ENCODE measurements at places on chromosomes 5 and 9.

DNA sequence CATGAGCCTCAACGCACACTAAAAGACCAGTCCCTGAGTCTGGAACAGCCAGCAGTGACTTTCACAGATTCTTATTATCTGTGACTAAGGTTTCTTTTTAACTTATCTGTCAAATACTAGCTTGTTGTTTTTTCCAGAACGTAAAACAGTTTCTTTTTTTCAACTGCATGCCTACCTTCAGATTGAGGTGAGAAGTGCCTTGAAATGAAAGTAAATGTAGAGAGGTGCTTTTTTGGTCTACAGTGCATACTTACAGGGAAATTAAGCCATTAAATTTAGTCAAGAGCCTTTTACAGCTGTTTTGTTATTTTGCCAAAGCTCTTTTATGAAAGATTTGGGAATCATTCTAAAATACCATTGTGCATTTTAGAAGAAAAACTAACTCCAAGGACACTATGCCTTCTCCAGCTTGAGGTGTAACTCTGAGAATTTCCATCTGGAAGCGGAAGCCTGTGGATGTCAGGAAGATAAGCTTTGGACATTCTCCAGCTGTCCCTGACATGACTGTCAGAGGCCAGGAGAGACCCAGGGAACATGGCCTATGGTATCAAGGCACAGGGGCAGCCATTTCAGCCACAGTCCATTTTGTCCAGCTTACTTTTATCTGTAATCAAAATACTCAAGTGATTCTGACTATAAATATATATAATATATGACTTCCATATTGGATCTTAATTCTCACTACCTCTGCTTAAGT, 230.3 kb downstream of the GLIS3 start:
- DNase-seq = no peak

GRCh38 chr9:2424619-2425033, 197.0 kb upstream of the VLDLR start:
- no peak for DNase-seq

DNA sequence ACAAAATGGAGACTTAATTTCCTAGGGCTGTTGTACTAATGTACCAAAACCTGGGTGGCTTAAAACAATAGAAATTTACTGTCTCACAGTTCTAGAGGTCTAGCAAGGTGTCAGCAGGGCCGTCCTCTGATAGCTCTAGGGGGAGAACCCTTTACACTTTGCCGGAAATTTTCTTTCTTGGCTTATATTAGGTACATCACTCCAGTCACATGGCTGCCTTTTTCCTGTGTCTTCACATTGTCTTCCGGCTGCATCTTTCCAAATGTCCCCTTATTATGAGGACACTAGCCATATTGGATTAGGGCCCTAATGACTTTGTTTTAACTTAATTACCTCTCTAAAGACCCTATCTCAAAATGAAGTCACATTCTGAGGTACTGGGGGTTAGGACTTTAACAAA, 5.8 kb downstream of the UHRF2 start:
- DNase-seq = no peak

DNA sequence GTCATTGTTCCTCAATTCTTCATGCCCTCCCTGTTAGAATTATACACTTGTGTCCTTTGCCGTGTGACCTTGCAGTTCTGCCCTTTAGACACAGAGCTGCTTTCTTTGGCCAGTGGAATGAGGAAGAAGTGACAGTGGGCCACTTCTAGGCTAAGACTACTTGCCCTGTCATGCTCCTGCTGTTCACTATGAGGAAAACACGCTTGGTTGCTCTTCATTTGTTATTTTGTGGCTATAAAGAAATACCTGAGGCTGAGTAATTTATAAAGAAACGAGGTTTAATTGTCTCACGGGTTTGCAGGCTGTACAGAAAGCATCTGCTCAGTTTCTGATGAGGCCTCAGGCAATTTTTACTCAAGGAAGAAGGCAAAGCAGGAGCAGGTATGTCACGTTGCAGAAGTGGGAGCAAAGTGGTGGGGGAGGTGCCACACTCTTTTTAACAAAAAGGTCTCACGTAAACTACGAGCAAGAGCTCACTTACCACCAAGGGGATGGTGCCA, 279.1 kb upstream of the DMAC1 start:
- no peak for DNase-seq

- DNase-seq = peak; percentile 4
Measured at GRCh38 chr5:171342362-171343111, 33.5 kb downstream of the TLX3 start.

DNA sequence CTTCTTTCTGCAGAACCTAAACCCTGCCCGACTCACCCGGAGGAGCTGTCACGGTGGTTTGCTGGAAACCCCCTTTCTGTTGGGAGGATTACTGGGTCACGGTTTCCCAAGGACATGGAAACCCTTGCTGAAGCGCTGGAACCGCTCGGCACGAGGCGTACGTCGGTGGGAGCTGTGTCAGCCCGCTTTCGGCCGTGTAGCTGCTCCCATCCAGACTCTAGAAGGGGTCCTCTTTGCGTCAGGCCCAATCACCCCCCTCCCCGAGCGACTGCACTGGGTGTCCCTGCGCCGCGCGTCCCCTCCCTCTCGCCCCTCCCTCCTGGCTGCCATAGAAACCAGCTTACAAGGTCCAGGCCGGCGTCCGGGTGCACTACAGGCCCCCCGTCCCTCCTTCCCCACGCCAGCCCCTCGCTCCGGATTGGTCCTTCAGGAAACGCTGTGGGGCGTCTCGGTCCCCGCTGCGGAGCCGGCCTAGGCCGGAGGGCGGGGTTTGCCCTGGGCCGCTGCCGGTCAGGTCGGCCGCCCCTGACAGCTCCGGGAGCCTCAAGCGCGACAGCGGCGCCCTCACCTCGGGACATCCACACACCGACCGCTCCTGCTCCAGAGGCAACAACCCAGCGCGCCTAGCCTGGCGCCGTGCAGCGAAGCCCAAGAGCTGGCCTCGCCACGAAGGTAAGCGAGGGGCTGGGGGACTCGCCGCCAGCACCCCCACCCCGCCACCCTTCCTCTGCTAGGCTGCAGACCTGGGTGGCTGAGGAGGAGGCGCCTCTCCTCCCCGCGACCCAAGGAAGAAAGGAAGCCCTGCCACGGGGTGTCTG, at the start of gene NIM1K:
Gene NIM1K, plus strand, starts transcription at position 486 of the 818 bp plus-strand sequence. CDS start 53,551 bp downstream, outside the sequence.
- peak; percentile 45 for DNase-seq

- DNase-seq = no peak
Measured at GRCh38 chr5:23412515-23412914, 94.9 kb upstream of the PRDM9 start.

DNA sequence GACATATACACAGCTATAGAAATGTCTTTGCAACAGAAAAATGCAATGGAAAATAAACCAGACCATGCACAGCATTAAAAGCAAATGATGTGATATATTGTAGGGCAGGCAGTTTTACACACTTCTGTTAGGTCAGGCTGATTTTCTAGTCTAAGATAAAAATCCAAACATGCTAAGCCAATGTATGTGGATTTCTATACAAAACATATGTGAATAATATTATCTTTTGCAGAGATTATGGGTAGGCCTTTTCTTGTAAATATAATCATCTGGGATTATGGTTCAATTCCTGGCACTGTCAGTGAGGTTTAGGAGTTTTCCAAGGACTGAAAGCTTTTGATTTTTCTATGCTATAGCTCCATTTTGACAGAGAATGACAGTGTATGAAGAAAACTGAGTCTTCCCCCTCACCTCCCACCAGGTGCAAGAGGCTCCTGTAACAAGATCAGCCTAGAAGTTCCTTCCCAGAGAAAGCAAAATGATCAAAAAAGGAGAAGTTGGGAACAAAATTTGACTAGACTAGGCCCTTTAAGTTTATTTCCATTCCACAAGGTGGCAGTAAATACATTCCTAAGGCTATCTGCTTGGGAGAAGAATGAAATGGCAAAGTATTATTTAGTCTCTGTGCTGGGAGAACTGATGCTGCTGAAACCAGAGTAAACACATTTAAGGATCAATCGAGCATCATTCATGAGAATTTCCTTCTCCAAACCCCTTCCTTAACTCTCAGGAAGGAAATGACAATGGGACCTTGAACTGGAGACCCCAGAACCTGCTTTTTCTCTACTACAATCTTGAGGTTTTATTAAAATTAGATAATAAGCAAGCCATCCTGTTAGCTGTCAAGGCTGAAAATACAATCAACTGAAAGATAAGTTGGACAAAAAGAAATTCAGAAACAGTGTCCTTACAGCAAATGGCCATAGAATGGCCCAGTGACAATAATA, 133.0 kb upstream of the TUT7 start:
- peak; percentile 52 for DNase-seq

DNA sequence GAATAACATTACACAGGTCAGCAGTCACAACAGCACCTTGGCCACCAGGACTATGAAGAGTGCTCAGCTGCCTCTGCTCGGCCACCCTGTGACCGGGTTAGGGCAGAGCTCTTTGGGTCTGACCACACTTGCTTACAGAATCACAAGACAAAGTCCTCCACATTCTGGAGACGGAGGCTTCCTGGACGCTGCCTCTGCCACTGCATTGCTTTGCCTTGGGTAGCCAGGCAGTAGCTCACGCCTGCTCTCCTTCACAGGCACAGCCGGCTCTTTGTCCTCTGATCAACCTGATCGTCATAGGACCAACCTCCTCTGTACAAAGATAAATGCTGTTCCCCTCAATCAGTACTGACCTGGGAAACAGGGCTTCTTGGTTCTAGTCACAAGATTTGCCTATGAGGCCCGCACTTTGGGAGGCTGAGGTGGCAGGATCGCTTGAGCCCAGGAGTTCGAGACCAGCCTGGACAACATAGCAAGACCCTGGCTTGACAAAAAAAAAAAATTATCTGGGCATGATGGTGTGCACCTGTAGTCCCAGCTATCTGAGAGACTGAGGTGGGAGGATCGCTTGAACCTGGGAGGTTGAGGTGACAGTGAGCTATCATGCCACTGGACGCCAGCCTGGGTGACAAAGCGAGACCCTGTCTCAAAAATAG, 128.4 kb upstream of the IER5L start:
- DNase-seq = no peak

- DNase-seq = no peak
Measured at GRCh38 chr9:70590315-70590677, 175.8 kb upstream of the KLF9 start.

DNA sequence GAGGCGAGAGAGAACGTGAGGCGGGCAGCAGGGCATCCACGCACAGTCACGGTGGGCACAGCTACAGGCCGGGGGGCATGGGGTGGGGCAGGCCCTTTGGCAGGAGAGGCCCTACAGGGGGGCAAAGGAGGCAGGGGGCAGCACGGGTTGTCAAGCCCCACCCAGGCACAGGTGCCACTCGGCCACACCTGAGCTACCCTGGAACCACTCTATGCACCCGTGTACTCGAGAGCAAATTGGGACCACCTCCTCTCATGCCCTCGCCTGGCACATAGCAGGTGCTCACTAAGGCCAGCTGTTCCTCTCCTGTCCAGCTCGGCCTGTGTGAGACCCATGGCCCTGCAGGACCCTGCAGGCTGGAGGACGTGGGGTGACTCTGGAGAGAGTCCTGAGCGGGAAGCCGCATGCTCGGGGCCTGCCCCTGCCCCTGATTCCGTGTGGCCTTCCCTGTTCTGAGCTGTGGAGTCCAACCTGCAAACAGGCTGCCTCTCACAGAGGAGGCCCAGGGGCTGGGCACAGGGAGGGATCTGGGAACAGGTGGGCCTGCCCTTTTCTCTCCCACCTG, 31.4 kb upstream of the SARDH start:
- no peak for DNase-seq

GRCh38 chr5:34736445-34737115, 80.5 kb downstream of the RAI14 start:
- DNase-seq = no peak

DNA sequence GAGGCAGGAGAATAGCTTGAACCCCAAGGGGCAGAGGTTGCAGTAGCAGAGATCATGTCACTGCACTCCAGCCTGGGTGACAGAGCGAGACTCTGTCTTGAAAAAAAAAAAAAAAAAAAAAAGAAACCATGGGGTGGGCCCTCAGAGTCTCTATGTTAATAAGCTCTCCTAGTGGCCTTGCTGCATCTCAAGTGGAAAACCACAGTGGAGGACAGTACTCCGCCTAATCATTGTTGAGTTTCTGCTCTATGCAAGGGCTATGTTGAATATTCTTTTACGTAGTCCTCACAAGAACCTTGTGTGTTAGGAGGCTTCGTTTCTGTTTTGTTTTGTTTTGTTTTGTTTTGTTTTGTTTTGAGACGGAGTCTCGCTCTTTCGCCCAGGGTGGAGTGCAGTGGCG, 48.9 kb downstream of the TJP2 start:
- no peak for DNase-seq

DNA sequence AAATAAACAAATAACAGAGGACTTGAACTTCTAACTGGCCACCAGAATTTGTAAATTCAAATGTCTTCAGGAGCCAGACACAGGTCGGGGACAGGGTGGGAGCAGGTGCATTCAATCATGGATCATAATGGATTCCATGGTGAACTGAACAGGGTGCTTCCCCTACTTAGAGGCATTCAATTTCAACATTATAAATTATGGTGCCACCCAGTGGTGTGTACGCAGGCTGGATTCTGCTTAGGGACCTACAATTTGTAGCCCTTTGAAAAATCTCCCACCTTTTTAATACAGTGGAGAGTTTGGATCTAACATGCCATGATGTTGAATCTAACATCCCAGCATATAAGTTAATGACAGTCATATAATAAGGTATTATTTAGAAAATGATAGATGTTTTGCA, 22.3 kb downstream of the KLF9 start:
- DNase-seq = peak; percentile 24

- DNase-seq = no peak
Measured at GRCh38 chr9:35757892-35758275, 3.8 kb upstream of the MSMP start.

GRCh38 chr9:1421436-1421835, 371.3 kb downstream of the DMRT2 start:
- DNase-seq = no peak

GRCh38 chr5:179153341-179153901, 93.2 kb downstream of the ZNF354C start:
- no peak for DNase-seq

GRCh38 chr5:110815916-110816605, 77.3 kb downstream of the SLC25A46 start:
- DNase-seq = no peak

DNA sequence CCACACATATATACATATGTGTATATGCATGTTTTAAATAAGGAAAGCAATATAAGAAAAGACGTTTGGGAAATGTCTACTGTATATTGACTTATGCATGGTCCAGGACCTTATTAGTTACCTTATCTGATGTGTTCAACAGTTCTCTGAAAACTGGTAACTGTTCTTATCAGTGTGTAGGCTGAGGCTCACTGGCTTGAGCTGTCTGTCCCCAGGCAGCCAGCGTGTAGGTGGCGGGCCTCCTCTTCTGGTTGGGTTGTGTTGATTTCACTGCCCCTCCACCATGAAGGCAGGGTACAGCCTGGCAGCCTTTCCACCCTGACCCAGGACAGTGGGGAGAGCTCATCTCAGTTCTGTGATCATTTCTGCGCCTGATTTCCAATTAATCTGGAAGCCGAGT, 38.7 kb upstream of the SEMA4D start:
- no peak for DNase-seq

DNA sequence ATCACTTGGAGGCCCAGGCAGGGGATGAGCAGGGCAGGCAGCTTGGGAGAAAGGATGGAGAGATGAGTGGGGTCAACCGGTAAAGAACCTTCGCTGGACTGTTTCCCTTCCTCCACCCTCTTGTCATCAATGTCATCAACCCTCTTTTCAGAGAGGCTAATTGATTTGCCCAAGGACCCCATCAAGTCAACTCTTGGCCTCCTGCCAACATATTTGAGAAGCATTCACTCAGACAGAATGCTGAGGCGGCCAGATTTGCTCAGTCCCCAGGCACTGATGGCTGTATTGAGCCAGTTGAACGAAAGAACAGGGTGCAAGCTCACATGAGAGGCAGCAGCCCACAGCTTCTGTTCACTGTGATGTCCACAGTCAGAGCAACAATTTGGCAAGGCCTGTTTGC, 193.5 kb downstream of the RFK start:
- DNase-seq = no peak

All from NCI-H1092 (cell line).